NCI-H187 treated with DMSO at 0.1 percent for 48 hours (cell line): ENCODE measurements at places on chromosomes 1 and 21.
A peak's percentile ranks its signal among the peaks of the same experiment; 100 is the strongest.

GRCh38 chr1:154479764-154480421 lies 22.1 kb upstream of the TDRD10 start:
- peak; percentile 69 for DNase-seq

- DNase-seq, result no peak
These were observed 63.4 kb downstream of the WDR64 start for GRCh38 chr1:241715435-241715834.

GRCh38 chr1:36851087-36851486 lies 183.2 kb downstream of the GRIK3 start:
- DNase-seq, result no peak

DNA sequence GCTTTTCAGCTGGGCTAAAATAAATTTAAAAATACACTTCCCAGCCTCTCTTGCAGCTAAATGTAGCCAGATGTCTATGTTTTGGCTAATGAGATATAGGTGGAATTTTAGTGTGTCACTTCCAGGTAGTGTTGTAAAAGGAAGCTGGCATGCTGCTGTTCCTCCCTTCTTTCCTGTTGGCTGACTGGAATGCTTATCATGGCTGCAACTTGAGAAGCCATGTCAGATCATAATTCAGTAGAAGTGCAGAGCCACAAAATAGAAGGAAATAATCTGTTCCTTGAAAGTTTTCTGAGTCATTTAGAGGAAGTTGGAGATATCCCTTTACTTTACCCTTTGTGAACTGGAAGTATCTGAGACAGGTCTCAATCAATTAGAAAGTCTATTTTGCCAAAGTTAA lies 10.9 kb upstream of the RBM15 start:
- no peak for DNase-seq

DNA sequence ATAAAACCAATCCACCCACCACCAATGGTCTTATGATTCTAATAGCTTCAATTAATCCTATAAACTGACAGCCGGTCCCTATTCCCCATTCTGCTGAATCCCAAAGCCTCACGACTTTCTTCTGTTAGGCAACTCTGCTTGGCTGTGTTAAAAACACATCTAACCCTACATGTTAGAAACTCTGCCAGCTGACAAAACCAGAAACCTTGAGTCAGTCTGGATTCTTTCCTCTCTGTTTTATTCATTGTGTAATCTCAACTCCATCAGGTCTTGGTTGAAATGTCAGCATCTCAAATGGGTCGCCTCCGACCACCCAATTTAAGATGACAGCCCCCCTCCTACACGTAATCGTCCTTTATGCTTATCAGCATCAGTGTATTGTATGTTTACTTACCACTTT lies 312.1 kb downstream of the DISC1 start:
- DNase-seq, result no peak

- no peak for DNase-seq
These were observed 87.5 kb downstream of the WLS start for GRCh38 chr1:68144856-68145255.

DNA sequence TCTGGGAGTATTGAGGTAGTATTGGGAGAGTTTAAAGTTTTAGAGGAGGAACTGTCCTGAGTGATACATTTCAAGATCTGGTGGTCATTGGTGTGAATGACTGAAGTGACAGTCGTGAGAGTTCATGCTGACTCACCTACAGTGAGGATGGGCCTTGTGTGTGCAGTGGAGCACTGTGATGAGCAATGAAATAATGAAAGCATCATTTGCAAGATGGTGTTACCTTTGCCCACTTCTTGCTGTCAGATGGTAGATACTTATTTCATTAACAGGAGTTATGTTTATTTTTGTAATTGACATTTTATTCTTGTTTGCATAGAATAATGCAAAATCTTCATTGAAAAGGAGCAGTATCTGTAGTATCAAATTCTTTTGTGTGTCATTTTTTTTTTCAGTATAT lies 29.0 kb downstream of the POU2F1 start:
- DNase-seq, result no peak

DNA sequence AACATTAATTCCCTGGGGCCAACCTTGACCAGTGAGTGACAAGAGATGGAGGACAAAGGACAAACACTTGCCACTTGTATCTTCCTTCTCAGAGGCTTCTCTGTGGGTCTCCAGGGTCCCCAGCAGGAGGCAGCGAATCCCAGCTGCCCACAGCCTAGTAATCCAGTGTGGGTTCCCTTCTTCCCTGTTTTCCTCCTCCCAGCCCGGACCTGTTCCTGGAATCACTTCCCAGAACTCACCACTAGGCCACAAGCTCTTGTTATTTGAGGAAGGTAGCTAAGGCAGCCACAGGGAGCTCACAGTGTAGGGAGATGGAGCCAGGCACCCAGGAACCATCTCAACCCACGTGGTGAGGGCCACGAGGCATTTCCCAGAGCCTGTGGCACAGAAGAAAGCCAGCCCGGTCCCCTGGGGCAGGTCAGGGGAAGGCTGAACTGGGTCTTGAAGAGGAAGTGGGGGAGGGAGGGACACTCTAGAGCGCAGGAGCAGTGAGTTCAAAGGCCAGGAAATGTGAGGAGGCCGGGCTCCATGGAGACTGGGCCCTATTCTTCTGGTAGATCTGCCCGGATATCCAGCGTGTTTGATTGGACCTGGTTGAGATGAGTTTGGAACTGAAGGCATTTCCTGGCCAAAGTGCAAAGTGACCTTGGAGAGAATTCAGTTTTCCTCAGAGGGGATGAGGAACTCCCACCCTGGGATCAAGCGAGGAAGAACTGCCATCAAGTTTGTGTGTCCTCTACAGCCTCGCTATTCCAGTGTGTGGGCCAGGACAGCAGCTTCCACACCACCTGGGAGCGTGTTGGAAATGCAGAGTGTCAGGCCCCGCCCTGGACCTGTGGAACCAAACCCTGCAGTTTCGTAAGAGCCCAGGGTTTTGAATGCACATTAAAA lies 20.3 kb upstream of the C2CD2 start:
- no peak for DNase-seq

DNA sequence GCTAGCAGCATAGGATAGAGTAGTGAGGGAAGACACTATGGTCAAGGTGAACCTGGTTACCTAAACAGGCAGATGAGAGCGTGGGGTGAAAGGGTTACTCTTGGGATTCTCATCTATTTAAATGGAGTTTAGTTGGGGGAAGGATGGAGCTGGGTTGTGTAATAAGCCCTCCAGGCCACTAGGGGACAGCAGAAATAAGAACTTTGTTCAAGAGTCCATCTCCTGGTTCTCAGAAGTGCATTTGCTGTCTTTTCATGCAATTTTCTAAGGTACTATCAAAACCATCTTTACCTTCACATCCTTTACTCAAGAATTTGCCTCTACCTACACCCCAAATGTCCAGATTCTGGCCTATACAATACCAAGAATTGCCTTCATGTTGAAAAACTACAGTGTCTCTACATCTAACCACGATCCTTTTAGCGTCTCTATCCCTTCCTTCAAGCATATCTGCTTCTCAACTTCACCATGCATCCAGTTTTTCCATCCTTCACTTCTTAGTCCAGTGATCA lies 28.0 kb downstream of the SLAMF1 start:
- no peak for DNase-seq

- DNase-seq, result no peak
These were observed 52.9 kb downstream of the KCNC4 start for GRCh38 chr1:110262846-110263631.
